ENCODE measurements at places on chromosomes 13 and 19. TPM values are rescaled to one million over a fixed set of nuclear protein-coding genes. Genes with fewer than 3 reads are reported as not detected.

POLR1D gene
- total RNA-seq, result 63.3 TPM

DNA sequence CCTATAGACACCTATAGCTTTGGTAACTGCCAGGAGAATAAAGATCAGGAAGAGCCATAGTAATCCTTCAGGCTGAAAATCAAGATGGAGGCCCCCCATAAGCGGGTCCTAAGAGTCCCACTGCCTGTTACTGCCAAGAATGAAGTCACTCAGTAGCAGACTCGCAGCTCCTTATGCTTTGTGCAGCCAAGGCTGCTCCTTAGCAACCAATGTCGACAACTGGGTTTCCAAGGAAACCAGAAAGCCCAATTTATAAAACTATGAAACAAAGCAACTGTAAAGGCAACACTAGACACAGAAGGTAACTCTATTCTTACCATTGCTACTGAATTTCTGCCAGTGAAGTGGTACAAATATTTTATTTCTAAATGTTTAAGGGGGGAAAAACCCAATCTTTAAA, 56.5 kb downstream of the DCLK1 start:
- H3K27me3 ChIP-seq, result no peaks in the 10 kb centered on the region
- no peak overlapping the region for H3K4me3 ChIP-seq
- DNase-seq, result no peak
- H3K4me1 ChIP-seq, result no peaks in the 10 kb centered on the region

GRCh38 chr19:38502410-38503076, 69.1 kb downstream of the RYR1 start:
- H3K36me3 ChIP-seq, result no peaks in the 10 kb centered on the region
- H3K27me3 ChIP-seq, result no peaks in the 10 kb centered on the region
- DNase-seq, result no peak
- H3K4me3 ChIP-seq, result no peak overlapping the region
- no peaks in the 10 kb centered on the region for H3K4me1 ChIP-seq
- no peak overlapping the region for H3K27ac ChIP-seq

MRI1 gene
- 25.5 TPM for total RNA-seq

PLEKHJ1 gene
- 37.7 TPM for total RNA-seq

DNA sequence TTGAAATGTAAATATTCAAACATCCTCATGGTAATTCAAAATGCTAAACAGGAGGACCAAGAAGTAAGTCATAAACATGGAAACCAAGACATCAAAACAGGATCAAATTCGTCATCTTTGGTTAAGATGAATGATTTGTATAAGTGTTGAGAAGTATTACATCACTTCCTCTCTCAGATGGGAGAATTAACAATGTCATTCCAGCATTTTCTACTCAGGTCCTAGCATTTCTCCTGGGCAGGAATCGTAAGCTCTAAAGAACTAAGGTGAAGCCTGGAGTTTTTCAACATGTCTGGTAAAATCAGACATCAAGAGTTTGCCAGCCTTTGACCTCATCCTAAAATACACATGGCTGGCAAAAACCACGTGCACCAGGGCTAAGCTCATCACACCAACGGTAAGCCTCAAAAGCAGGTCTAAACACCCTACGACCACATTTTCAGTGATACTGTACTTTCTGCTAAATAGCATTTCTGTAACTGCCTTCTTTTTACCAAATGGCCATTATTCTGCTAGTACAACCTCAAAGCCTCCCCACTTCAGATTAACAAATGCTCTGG, 24.8 kb downstream of the RANBP3 start:
- H3K4me1 ChIP-seq, result peaks cover 4% of the 10 kb centered on the region
- no peaks in the 10 kb centered on the region for H3K27me3 ChIP-seq
- DNase-seq, result no peak
- no peaks in the 10 kb centered on the region for H3K36me3 ChIP-seq
- no peak overlapping the region for H3K4me3 ChIP-seq

DNA sequence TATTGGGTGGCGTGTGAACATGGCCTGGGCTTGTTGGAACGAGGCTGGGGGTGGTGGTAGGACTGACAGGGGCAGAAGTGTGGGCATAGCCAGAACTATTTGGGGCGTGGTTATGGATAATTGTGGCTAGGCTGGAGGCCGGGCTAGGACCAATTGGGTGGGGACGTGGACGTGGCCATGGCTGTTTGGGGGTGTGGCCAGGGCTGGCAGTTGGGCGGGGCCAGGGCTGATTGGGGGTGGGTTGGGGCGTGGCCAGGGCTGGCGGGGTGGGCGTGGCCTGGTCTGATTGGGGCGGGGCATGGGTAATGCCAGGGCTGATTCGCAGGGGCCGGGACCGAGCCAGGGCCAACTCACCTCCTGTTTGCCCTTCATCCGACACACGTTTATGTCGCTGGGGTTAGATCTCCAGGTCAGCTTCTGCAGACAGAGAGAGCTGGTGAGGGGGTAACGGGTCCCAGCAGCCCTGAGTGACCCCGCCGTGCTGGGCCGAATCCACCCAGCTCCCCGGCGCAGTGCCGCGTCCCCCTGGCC, 2.8 kb downstream of the SEMA6B start:
- no peaks in the 10 kb centered on the region for H3K27me3 ChIP-seq
- no peaks in the 10 kb centered on the region for H3K36me3 ChIP-seq
- no peak overlapping the region for H3K27ac ChIP-seq
- H3K4me3 ChIP-seq, result no peak overlapping the region

- no peak overlapping the region for H3K27ac ChIP-seq
- H3K36me3 ChIP-seq, result no peaks in the 10 kb centered on the region
- H3K4me1 ChIP-seq, result no peaks in the 10 kb centered on the region
- no peak overlapping the region for H3K4me3 ChIP-seq
- H3K27me3 ChIP-seq, result no peaks in the 10 kb centered on the region
These were observed 8.7 kb upstream of the GGACT start for GRCh38 chr13:100597253-100597652.

GRCh38 chr13:79427265-79427664, 21.2 kb upstream of the RBM26 start:
- DNase-seq, result no peak
- H3K27me3 ChIP-seq, result no peaks in the 10 kb centered on the region
- H3K27ac ChIP-seq, result no peak overlapping the region

GRCh38 chr19:45590300-45591003, 5.8 kb upstream of the OPA3 start:
- no peaks in the 10 kb centered on the region for H3K36me3 ChIP-seq
- H3K27me3 ChIP-seq, result no peaks in the 10 kb centered on the region
- H3K4me1 ChIP-seq, result no peaks in the 10 kb centered on the region

LACC1 gene
- 8.2 TPM for total RNA-seq

FPR1 gene
- total RNA-seq, result 19.0 TPM

- no peaks in the 10 kb centered on the region for H3K36me3 ChIP-seq
- no peak overlapping the region for H3K27ac ChIP-seq
- no peaks in the 10 kb centered on the region for H3K4me1 ChIP-seq
- no peak for DNase-seq
These were observed 18.0 kb upstream of the ERVV-1 start for GRCh38 chr19:52995711-52996110.

- H3K4me3 ChIP-seq, result no peak overlapping the region
- H3K4me1 ChIP-seq, result no peaks in the 10 kb centered on the region
- H3K27ac ChIP-seq, result no peak overlapping the region
- no peaks in the 10 kb centered on the region for H3K36me3 ChIP-seq
These were observed 254.7 kb upstream of the KLHL1 start for GRCh38 chr13:70362820-70363570.
